Activated CD8-positive, alpha-beta T cell treated with anti-CD3 and anti-CD28 coated beads for 36 hours (primary cell): ENCODE measurements at places on chromosomes 7 and 10.

- no peak for DNase-seq
These were observed 128.2 kb downstream of the AKR1D1 start for GRCh38 chr7:138204285-138204981.

DNA sequence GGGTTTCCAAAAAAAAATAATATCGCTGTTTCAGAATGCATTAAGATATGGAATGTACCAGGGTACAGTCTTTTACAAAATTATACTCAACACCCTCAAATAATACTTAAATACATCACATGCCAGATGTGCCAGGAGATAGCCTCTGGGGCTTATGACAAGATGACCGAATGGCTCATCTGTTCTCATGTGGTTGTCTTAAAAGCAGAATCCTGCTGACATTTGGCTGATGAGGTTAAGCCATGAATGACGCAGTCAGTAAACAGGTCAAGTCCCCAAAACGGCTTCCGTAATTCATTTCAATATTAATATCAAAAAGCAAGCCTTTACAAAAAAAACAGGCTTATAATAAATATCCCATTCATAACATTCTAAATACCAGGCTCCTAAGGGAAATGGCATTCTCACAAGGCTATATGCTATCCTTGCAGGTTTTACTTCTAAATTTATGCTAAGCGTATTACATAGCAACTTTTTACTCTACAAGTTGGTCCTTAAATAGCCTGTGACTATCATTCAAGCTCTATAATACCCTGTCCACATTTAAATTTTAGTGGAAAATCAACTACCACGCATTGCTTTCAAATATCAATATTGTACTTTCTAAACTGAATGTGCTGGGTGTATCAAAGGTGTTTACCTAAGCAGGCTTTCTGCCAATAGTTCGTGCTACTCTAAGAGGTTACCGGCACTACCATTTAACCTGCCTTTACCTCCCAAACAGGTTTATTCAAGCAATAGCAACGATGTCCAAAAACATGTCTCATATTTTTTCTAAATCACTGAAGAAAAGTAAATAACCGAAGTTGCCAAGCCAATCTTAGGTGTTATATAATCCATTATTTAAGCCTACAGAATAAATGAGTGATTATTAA, 15.6 kb downstream of the SMURF1 start:
- no peak for DNase-seq

GRCh38 chr10:22713853-22714478, 412 bp downstream of the PIP4K2A start:
- peak; percentile 47 for DNase-seq

DNA sequence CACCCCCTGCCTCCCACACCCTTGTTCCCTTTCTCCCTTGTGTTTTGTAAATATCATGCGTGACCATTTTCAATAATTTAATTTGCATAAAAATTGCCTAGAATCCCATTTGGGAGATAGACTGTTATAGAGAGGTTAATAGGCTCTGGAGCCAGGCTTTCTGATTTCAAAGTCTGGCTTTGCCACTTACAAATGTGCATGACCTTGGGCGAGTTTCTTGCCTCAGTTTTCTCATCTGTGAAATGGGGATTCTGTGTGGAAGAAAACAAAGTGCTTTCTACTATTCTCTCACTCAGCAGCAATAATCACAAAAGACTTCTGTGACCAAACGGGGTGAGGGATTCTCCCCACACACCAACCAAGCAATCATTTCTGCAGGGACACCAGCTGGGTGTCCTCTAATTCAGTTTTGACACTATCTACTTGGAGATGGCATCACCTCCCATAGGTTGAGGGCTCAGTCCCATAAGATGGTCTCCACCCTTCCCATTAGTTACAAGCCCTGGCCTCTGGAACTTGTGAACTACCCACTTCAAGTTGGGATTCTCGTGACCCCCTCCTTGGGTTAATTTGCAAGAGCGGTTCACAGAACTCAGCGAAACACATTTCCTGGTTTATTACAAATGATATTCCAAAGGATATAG, 3.5 kb upstream of the ZNF22 start:
- DNase-seq = no peak

DNA sequence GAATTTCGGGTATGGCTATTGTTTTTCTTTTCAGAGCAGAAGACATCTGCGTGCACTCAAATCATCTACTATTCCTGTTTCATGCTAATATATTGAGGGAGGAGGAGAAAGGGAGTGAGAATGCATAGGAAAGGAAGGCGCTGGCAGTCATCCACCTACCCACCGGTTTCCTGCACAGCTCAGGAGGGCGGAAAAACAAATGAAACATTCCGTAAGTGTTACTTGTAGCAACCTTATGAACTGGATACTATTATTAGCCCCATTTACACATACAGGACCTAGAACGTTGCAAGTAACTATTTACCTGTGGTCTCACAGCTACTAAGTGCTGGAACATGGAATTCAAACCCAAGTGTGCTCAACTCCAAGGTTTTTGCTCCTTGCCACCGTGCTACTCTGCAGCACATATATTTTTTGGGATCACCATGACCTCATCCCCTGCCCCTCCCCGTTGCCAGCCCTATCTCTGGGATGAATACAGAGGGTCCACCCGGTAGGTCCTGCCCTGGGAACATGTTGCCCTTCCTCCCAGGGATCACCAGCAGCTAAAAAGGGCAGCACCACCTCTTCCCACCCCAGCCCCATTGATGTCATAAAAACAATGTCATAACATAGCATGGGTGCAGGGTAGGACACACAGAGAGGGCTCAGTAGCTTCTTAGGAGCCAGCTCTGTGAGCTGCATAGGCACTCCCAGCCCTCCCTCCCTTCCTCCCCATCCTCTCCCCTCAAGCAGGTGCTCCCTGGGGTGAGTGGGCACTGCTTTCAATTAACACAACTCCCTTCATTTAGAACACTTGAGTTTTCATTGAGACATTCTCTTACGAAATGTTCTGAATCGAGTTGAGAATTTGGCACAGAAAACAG, 16.9 kb downstream of the GFRA1 start:
- no peak for DNase-seq

- no peak for DNase-seq
These were observed 261.0 kb downstream of the GRID1 start for GRCh38 chr10:86105640-86106039.

DNA sequence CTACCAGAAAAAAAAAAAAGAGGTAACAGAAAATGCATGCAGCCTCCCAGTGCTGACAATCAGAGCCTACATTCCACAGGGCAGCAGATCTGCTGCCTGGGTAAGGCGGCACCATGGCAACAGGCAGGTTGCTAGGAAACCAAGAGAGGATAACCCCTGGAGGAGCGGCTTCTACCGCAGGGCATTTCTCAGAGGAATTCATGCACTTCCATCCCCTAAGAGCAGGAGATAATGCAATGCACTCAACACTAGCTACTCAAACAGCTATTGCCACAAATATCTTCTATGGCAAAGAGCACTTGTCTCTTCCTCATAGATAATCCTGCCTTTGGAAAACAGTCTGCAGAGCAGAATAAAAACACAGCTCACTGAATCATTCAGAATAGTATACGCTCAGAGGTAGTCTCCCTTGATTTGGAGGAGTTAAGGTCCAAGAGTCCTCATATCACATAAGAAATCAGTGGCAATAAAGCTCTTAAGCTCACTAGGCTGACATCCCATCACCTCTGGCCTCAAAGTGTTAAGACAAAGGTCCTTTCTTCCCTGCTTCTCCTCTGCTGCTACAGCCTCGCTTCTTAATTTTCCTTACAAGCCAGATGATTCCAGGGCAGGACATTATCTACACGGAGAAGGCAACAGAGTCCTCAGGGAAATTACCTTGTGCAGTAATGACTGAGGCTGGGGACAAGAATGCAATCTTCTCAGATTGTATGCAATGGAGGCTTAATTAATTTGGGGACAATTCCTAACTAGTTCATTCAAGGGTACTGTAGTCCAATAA, 10.7 kb downstream of the PSAP start:
- no peak for DNase-seq

- no peak for DNase-seq
These were observed 118.5 kb downstream of the ABLIM1 start for GRCh38 chr10:114539623-114540022.

GRCh38 chr7:138625084-138625848, 75.9 kb downstream of the SVOPL start:
- DNase-seq = no peak

DNA sequence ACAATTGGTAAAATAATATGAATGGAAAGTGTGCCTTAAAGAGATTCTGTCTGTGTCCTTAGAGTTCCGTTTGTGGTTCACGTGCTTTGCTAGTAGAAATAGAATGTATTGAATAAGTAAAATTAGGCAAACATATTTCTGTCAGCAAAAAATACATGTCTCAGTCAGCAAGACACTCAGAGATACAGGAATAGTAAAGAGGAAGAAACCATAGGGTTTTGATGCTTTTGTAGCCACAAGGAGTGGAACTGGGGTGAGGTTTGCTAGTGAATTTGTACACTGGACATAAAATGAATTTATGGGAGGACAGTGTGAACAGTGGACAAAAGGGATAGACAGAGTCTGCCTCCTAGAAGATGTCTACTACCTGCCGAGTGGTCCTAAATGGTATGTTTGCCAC, 289.2 kb upstream of the NRP1 start:
- no peak for DNase-seq

GRCh38 chr10:28577506-28577905, 44.6 kb downstream of the WAC start:
- DNase-seq = no peak

- DNase-seq = no peak
These were observed 32.1 kb upstream of the ELAPOR2 start for GRCh38 chr7:87091487-87092066.

DNA sequence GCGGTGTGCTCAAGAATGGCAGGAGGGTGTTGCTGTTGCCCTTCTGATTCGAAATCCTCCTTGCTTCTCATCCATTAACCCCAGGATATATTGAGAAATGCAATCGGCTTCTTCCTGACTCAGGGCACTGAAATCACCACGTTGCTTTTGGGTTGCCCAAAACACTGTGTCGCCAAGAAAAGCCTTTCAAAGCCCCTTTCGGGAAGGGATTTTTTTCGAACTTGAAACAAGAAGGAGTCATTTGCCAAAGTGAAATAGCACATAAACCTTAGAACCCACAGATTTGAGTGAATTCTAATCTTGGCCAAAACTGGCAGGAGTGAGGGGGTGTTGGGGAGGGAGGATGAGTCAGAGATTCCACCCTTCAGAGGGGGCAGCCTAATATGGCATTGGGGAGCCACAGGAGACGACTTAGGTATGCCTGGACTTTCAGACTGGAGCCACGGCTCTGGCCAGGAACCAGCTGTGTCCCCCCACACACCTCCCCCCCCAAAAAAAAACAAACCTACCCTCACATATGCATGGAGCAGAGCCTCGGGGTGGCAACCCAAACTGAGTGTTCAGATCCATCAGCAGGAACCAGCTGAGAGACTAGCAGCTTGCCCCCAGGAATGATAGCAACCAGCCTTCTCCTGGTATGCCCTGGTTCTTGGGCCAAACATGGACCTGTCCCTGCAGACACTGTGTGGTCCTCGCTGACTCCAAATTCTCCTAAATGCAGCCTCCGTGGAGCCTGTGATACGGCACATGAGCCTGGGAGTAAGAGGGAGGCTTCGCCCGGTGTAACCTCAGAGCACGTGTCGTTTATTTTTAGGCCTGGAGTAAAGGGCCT, 138.4 kb downstream of the FGFR2 start:
- DNase-seq = no peak

DNA sequence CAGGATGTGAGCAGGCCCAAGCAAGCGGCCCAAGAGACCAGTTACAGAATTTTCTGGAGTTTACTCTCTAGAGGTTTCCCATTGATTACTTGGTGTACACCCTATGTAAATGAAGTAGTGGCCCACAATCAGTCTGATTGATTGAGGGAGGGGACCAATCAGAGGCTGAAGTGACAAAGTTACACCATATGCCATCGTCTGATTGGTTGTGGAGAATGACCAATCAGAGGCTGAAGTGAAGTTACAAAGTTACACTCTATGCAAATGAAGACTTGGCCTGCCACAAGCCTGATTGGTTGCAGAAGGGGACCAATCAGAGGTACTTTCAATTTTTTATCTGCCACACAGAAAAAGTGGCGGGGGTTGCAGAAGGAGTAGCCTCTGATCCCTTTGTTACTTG, 83.7 kb downstream of the KIF20B start:
- no peak for DNase-seq

DNA sequence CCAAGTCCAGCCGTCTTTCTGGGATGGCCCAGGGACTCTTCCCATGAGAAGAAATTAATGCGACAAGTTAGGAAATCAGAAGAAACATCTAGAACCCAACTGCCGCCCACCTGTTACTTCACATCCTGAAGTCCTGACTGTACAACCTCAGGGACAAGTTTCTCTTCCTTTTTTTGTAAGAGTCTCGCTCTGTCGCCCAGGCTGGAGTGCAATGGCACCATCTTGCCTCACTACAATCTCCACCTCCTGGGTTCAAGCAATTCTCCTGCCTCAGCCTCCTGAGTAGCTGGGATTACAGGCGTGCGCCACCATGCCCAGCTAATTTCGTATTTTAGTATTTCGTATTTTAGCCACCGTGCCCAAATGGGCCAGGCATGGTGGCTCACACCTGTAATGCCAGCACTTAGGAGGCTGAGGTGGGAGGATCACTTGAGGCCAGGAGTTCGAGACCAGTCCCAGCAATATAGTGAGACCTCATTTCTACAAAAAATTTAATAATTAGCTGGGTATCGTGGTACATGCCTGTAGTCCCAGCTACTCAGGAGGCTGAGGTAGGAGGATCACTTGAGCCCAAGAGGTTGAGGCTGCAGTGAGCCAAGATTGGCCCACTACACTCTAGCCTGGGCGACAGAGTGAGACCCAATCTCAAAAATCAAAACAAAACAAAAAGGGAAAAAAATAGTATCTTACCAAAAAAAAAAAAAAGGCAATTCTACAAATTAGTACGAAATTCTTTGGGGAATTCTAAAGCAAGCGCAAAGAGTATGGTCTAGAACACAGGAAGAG, 20.8 kb downstream of the LAT2 start:
- DNase-seq = no peak

GRCh38 chr10:80122746-80123145, 9.8 kb upstream of the PLAC9 start:
- no peak for DNase-seq

- DNase-seq = no peak
These were observed 76.1 kb upstream of the PITRM1 start for GRCh38 chr10:3248526-3249306.

DNA sequence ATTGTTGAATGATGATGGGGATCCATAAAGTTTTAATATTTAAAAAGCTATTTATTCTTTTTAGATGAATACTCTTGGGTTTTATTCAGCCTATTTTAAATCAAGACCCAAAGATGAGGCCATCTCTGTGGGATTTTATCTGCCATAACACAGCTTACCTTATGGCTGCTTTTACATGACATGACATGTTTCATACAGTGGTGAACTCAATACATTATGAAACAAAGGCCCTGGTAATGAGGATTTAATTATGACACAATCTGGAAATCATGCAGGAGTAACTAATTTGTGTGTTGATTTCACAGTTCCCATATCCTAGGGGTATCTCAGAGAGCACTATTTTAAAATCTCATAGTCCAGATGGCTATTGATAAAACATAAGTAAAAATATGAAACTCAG, 661.8 kb upstream of the FZD8 start:
- DNase-seq = no peak

GRCh38 chr7:157966490-157966889, 621.1 kb downstream of the PTPRN2 start:
- DNase-seq = no peak
